ENCODE measurements at places on chromosomes 4 and X.

DNA sequence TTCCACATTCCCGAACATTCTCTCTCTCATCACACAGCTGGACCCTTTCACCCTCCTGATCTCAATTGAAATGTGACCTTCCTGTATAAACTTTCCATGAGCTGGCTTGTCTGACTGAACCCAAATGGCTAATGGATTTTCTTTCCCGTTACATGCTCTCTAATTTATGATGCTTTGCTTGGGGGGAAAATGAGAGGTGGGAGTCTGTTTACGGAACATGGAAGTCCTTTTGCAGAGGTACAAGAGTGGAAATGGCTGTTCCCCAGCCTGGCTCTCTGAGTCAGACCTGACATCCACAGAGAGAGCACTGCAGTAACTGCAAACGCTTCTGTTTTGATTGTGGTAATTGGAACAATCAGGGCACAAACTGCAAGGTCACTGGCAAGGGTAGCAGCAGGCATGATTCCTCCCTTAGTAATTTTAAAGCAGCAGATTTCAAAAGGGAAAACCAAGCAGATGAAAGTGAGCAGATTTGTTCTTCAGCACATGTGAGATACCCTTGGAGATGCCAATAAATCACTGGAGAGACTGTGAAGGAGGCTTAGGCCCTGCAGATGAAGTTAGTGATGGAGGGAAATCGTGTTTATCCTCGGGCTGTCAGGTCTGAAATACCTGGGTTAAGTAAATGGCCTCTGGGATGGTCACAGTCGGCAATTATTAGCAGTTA lies 83.9 kb downstream of the SNCA start:
- no peak for DNase-seq

DNA sequence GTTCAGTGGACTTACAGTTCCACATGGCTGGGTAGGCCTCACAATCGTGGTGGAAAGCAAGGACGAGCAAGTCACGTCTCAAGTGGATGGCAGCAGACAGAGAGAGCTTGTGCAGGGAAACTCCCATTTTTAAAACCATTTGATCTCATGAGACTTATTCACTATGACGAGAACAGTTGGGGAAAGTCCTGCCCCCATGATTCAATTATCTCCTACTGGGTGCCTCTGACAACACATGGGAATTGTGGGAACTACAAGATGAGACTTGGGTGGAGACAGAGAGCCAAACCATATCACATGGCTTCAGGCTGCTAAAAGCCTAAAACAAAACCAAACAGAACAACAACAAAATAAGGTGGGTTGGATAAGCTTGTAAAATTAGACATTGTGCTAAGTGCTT lies 194.4 kb upstream of the CPEB2 start:
- no peak for DNase-seq

- DNase-seq, result no peak
Observed at GRCh38 chr4:70747874-70748273, 26.1 kb downstream of the RUFY3 start.

GRCh38 chr4:139455126-139455538 lies 1.2 kb downstream of the RAB33B start:
- no peak for DNase-seq

DNA sequence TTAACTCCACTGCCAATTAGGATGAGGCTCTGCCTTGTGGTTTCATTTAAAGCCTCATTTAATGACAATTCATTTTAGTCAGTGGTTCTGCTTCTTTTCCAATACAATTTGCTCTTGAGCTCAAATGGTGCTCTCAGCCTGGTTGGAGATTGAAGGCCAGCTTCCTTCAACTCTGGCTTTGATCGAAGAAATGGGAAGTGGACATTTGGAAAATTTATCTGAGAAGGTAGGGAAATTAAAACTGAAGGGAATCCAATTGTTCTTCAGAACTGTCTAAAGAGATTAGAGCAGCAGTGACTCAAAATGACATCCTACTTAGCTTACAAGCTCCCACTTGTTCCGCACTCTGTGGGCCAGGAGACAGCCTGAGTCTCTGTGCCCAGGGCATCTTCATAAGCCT lies 206.8 kb downstream of the SMARCA1 start:
- DNase-seq, result no peak

Data from thoracic aorta (tissue), 2 donors.